ENCODE measurements at places on chromosomes 2 and 18.

- peak; percentile 32 for DNase-seq
Observed at GRCh38 chr2:225171350-225171749, 129.1 kb upstream of the DOCK10 start.

GRCh38 chr18:68985172-68985820, 187.4 kb downstream of the CCDC102B start:
- DNase-seq, result no peak

GRCh38 chr18:64082054-64082453, 66.8 kb downstream of the LINC00305 start:
- no peak for DNase-seq

DNA sequence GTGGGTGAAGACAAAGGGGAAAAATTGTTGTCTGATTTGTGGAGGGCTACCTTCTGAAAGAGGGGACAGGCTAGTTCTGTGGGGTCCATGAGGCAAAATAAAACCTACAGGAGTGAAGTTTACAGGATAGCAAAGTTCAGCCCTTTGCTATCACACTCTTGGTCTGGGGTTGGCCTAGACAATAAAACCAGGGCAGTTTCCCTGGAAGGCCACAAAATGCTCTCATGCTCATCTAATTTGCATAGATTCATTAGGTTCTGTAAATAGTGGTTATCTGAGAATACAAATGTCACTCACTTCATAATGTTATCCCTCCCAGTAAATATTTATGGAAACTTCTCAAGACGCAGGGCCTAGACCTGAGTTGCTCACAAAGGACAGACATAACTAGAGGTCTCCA, 63.6 kb downstream of the INSIG2 start:
- DNase-seq, result no peak

DNA sequence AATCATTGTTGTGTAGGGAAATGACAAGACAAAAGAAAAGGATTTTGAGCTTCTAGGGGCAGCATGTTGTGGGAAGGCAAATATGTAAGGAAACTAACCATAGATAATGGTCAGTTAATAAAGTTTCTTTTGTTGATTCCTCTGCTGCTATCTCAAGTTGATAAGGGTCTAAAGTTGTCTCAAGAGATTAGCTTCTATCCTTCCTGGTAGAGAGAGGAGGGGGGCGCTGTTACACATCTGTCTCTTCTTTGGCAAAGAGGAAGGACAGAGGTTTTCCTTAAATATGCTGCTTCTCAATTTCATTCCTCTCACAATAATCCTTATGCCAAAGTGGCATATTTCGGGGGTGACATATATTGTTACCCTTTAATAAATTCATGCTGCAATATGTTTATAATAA, 944.0 kb downstream of the DPP10 start:
- DNase-seq, result no peak

- DNase-seq, result peak; percentile 57
Observed at GRCh38 chr18:48623468-48624235, 84.8 kb downstream of the CTIF start.

DNA sequence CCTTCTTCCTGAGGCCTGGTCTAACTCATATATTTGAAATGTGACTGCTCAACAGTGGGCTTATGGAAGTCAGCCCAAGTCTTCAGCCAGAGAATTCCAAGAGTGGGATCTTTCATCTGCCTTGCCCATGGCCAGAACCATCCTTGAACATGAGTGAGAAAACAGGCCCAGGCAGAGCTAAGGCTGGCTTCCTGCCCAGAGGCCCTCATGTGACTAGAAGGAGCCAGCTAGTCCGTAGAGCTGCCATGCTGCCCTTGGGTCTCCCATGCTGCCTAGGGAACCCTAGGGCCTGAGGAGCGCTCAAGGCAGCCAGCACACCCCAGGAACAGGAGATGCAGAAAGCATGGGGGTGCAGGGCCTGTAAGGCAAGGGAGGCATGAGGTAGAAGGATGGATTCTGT, 203.6 kb downstream of the FHOD3 start:
- no peak for DNase-seq

DNA sequence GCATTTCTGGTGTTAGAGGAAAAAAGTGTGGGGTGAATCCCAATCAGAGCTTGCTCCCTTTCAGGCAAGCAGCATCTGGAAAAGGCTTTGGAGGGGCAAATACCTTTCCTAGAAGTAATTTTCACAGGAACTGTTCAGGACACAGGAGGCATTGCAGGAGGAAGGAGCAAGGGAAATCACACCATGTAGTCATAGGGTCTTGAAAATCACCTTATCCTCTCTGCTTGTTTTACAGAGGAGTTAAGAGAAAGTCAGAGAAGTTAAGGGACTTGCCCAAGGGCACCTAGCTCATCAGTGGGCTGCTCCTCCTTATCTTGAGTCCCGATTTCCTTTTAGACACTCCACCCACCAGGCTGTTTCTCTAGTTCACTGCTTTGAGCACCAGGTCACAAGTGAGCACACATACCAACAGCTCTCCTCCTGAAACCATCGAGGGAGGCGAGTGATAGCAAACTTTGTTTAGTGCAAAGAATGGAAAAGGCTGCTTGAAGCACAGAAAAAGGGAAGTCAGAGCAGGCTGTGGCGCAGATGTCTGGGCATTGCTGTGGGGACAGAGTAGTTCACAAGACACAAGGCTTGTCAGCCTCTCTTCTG, 89.2 kb upstream of the CXCR4 start:
- DNase-seq, result no peak

DNA sequence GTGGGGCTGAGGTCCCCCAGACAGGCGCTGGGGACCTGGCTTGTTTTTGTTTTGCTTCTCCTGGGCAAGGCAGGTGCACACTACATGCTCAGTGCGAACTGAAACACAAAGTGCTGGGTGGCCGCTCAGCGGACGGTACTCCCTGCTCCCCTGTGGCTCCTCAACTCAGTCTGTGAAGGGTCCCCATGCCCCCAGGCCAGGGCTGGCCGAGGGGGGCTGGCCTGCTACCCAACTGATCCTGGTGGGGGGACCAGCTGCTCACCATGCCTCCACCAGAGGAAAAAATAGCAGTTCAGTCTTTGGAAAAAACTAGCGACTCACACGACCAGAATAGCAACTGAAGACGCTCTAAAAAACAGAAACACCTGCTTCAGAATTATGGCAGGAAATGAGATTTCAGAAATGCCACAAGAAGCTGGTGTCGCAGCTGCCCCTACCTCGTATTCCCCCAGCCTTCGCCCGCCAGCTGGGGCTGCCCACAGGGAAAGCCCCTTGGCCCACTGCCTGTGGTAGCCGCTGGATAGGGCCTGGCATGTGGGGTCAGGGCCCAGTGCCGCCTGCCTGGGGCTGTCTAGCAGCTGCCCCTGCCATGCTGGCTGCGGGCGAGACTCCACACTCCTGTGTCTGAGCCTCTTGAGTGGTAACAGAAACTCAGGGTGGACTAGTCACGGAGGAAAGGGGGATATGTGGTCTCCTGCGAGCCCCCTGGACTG, 43.7 kb downstream of the MEX3C start:
- no peak for DNase-seq

DNA sequence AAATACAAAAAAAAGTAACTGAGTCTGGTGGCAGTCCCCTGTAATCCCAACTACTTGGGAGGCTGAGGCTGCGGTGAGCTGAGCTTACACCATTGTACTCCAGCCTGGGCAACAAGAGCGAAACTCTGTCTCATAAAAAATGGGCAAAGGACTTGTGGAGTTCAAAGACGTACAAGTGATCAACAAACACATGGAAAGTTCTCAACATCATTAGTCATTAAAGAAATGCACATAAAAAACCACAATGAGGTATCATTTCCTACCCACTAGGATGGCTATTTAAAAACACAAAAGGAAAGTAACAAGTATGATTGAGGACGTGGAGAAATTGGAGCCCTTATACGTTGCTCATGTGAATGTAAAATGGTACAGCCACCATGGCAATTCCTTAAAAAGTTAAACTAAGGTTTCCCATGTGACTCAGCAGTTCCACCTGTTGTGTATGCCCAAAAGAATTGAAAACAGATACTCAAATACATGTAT, 52.3 kb downstream of the RAB10 start:
- peak; percentile 91 for DNase-seq

GRCh38 chr18:58578321-58578720, 50.6 kb downstream of the ALPK2 start:
- peak; percentile 53 for DNase-seq

DNA sequence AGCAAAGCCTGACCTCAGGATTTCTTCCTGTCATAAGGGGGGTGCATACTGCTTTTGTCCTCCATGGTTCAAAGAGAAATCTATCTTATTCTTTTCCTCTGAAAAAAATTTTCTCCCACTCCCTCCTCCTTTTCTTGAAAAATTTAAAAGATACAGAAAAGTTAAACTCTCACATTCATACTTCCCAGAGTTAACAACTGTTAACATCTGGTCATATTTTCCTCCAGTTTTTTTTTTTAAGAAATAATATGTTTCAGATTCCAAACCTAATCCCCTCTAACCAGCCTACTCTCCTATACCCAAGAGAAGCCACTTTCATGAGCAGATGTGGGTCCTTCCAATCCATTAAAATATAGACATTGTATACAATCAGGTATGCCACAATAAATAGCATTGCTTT, 378.9 kb upstream of the HNRNPA3 start:
- no peak for DNase-seq

DNA sequence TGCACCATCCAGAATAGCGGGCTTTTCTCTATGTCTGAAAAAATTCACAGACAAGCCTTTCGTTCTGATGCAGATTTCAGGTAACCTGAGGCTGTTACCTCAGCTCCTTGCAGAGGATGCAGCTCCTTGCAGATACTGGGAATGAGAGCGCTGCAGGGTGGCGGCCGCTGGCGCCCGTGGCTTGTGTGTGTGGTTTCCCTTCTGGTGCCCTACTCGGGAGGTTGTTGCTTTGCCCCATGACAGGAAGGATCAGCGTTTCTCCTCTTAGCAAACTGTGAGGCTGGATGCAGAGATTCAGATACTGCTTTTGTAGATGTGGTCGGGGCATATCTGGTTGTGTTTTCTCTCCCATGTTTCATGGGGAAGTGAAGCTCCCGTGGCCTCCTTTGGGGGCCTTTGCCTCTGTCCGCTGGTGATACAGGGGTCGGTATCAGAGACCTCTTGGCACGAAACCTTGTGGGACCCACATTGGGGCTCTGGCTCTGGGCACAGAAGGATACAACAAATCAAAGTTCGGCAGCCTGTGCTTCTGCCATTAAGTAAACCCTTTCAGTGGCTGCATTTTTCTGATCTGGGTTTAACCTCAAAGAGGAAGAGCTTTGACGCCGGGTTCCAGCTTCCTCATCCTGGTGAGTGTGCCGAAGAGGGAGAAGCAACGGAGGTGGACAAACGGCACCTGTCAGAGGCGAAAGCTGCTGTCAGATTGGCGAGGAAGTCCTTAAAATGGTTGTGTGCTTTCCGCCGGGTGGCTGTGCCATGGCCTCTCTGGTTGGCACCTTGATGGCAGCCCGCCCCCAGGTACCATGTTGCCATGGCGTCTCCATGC, 127.8 kb downstream of the MBP start:
- no peak for DNase-seq

GRCh38 chr2:72952110-72952823, 34.9 kb downstream of the EMX1 start:
- no peak for DNase-seq

DNA sequence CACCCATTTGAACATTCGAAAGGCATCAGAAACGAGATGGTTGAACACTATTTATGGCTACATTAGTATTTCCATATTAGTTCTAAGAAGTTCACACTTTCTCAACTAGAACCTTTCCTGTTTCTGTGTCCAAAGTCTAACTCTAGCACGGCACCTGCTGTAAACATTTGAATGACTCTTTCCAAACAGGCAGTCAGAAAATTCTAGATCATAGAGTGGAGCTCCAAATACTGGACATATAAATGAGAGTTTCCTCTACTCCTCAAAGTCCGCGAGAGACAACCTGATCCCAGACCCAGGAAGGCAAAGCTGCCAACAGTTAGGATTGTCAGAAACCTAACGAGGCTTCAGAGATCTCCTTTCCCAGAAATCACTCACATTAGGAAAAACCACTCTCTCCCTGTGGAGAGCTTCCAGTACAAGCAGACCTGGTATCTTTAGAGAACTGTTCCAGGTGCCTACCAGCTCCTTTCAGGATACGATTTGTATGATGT, 10.6 kb downstream of the RND3 start:
- DNase-seq, result no peak

DNA sequence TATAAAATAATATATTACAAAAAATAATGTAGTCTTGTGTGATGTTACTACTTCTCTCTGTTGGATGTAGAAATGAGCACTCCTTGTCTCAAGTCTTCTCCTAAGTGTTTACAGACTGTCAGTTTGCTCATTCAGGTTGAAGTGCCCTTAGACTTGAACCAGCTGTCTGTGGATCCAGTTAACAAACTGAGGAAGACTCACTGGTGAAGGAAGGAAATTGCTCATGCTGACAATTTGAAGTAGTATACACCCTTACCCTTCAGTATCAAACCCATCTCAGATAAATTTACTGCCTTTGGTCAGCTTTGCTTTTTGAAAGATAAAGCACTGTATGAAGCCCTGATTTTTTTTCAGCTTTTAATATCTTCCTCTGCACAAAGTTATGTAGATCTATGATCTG, 854.2 kb upstream of the ZEB2 start:
- DNase-seq, result no peak

DNA sequence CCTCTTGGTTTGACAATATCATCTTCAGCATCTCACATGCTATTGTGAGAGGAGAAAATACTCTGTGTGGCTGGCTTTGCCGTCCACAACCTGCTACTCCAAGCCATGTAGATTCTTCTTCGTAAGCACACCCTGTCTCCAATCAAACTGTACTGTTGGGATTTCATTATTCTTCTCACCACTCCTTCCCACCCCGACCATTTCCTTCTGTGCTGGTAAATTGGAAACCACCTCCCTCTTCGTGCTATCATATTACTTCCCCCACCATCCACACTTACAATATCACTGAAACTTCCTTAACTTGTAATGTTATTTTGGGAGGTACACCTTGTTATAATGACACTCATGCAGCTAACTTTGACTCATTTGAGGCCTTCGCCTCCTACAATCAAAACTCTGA, 3.2 kb upstream of the AGXT start:
- DNase-seq, result no peak

- DNase-seq, result peak; percentile 84
Observed at GRCh38 chr2:226002438-226002837, 602.9 kb downstream of the NYAP2 start.

DNA sequence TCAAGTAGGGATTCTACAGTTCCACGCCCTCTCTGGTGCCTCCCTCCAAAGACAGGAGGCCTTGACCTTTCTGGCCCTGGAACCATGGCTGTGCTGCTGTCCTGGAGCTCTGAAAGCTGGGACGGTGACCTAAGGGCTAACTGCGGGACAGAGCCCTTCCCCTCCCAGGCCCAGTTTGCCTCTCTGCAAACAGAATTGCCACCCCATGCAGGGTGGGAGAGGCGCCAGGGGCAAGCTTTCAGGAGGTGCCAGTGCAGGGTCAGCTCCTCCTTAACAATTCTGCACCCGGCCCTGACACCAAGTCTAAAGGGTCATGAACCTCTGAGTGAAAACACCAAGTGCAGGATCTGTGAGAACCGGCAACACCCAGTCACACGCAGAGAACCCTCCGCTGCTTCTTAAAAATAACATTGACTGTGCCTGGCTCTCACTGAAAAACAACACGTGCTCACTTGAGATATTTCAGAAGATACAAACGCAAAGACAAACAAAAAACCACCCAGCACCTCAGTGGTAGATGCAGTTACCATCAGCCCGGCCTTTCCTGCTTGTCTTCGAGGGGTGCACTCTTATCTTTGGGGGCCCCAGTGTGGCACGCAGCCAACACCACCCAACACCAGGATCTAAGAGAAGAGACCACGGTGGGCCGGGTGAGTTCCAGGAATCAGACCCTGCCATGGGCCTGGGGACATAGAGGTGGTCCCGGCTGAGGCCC, 1.1 kb upstream of the SNED1 start:
- DNase-seq, result no peak

- DNase-seq, result no peak
Observed at GRCh38 chr2:37816036-37816435, 109.1 kb upstream of the RMDN2 start.
